CD4-positive, CD25-positive, alpha-beta regulatory T cell (primary cell): ENCODE measurements at places on chromosomes 6 and 20.

DNA sequence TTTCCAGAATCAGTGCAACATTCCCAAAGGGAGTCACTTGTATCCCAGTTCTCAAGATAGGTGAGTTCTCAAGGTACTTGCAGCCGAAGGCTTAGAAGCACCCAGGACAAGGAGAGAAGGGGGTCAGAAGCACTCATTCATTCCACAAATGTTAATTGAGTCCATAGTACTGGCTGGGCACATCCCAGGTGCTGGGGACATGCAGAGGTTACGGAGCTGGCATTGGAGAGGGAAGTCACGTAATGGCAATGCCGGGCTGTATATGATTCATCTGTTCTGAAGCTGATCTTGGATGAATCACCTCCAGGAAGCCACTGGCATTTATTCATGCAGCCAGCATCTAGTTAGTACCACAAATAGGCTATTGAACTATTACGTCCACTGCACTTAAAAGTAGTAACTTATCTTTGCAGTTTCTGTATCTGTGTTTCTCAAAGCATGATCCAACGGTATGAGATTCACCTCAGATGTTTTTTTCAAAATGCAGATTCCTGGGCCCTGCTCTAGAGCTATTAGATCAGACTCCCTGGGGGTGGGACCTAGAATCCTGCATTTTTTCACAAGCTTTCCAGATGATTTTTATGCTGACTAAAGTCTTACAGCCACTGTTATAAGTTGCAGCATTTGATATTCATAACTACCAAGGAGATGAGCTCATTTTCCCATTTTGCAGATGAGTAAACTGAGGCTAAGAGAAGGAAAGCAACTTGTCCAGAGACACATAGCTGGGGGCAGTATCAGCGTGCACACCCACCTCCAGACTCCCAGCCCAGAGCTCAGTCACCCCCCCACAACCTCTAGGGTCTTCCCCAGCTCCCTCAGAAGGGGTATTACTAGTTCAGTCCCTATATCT lies 44.1 kb upstream of the ID1 start:
- DNase-seq: no peak

GRCh38 chr6:46104209-46104608 lies 25.6 kb upstream of the ENPP4 start:
- no peak for DNase-seq

DNA sequence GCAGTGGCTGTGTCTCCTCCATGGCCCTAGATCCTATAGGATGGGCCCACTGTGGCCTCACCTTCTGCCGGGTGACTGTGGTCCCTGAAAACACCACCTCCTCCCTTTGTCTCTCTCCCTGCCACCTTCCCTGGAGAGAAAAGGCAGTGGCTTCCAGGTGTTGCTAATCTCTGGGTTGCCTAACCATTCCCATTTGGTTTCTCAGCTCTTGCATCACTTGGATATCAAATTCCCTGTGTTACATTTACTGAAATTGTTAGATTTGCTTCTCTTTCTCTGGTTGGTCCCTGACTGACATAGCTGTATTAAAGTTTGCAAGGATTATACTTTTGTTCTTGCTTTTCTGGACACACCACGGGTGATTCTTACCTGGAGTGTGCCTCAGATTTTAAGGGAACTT lies 9.3 kb upstream of the ZFP64 start:
- no peak for DNase-seq

DNA sequence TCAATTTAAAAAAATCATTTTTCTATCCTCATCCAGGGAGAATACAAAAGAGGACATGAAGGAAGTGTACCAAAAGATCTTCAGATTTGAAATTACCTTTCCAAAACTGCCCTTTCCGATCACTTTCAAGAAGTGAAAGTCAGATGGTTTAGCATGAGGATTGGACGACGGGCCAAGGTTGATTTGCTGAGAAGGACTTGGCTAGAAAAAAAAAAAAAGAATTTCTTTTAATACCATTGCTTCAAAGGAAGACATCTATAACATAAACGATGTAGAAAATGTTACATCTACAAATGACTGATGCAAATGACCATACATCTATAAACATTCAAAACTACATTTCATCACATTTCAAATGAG lies 120.9 kb upstream of the SLC2A12 start:
- no peak for DNase-seq

GRCh38 chr20:36969478-36970186 lies 18.1 kb upstream of the SAMHD1 start:
- DNase-seq: no peak

DNA sequence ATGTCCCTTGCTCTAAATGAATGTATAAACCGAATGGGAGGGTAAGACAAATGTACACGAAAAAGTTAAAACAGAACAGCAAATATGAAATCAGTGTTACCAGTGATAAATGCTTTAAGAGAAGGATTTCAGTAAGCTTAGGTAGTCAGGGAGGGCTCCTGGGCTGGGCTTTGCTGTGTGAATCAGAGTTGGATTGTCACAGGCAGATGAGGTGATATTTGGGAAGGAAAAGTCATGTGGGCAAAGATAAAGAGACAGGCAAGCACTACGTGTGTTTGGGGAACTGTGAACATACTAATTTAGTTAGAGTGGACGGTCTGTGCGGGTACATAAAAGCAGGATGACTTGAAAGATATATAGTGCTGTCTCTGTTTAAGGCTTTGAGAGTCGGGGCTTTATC lies 114.8 kb downstream of the CRYBG1 start:
- DNase-seq: no peak

GRCh38 chr6:9405369-9405768 lies 970.0 kb upstream of the SLC35B3 start:
- DNase-seq: no peak

- DNase-seq: no peak
Measured at GRCh38 chr20:59804871-59805665, 128.4 kb downstream of the SYCP2 start.

DNA sequence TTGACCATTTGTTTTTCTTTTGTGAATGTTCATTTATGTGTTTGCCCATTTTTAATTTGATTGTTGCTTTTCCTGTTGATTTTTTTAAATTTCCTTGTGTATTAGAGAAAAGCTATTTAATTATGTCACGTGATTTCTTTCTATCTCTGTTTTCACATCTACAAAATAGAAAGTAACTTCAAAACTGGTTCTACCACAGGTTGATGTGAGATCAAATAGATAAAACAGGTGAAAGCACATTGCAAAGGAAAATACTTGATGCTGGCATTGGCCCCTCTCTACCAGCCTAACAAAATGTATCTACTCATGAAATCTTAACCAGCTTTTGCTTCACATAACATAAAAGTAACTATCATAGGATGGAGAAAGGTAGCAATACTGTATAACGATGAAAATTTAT lies 129.2 kb downstream of the TMEM242 start:
- DNase-seq: no peak
